ENCODE measurements at places on chromosomes 13 and 19. TPM values are rescaled to one million over a fixed set of nuclear protein-coding genes. Genes with fewer than 3 reads are reported as not detected.

TJP3 gene
- not detected for total RNA-seq

PRKCG gene
- 0.12 TPM for total RNA-seq

RNF113B gene
- total RNA-seq = not detected

PPP2R1A gene
- 218 TPM for total RNA-seq

POLD1 gene
- 12.3 TPM for total RNA-seq

CYP2S1 gene
- total RNA-seq = not detected

PRR22 gene
- total RNA-seq = 0.49 TPM
